GM23248 (cell line): ENCODE measurements at places on chromosomes 7 and 10. TPM values are rescaled to one million over a fixed set of nuclear protein-coding genes. Genes with fewer than 3 reads are reported as not detected.

DNA sequence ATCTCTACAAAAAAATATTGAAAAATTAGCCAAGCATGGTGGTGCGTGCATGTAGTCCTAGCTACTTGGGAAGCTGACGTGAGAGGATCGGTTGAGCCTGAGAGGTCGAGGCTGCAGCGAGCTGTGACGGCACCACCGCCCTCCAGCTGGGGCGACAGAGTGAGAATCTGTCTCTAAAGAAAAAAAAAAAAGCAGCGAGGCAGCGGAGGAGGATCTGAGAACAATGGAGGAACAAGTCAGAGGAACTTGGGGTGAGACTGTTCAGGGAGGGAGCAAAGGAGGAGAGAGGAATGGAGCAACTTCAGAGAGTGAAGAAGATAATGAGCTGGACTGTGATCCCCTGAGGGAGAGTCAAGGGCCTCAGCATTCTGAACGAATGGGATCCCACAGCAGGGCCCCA is 85.4 kb downstream of the MKX start:
- no peak for DNase-seq
- H3K4me3 ChIP-seq = no peak overlapping the region
- no peak overlapping the region for H3K27ac ChIP-seq

- DNase-seq = peak; percentile 24
- H3K27ac ChIP-seq = no peak overlapping the region
- H3K4me3 ChIP-seq = no peak overlapping the region
- H3K36me3 ChIP-seq = no peaks in the 10 kb centered on the region
- no peaks in the 10 kb centered on the region for H3K4me1 ChIP-seq
- H3K27me3 ChIP-seq = no peaks in the 10 kb centered on the region; the same call in 1 of the 2 replicates
Measured at GRCh38 chr10:36888925-36889573, 236.3 kb upstream of the ANKRD30A start.

DNA sequence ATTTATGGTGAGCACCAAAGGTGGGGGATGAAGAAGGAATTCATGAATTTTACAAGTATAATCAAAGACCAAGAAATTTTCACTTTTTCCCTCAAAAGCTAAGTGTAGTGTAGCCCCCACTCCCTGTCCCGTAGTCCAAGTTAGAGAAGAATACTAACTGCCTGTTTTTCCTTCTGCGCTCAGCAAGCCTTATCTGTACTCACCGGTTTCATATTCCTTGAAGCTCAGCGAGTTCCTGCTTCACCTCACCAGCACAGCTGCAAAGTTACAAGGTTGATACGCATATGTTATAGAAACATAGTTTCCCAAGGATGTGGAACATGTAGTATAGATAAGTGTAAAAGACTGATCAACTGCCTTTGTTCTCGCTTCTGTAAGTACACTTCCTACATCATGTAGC is 16.0 kb upstream of the ZNF33B start:
- H3K27me3 ChIP-seq = no peaks in the 10 kb centered on the region
- no peaks in the 10 kb centered on the region for H3K36me3 ChIP-seq
- DNase-seq = no peak

DNA sequence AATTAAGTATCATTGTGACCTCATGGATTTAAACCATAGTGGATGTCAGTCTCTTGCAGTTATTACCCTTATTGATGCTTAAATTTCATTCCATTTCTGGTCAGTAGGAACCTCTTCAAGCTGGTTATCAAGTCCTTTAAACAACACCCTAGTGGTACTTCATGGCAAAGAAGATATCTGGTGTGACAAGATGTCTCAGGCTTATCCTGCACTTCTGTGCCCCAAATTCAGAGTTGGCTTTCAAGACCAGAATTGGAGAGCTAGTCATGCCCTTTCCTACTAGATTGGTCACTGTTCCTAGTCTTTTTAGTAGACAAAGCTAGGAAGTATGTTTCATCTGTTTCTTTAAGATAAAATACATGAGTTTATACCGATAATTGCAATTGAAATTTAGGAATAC is 54.9 kb downstream of the KMT2E start:
- no peaks in the 10 kb centered on the region for H3K4me1 ChIP-seq
- peaks cover 69% of the 10 kb centered on the region for H3K36me3 ChIP-seq
- no peak overlapping the region for H3K27ac ChIP-seq
- H3K4me3 ChIP-seq = no peak overlapping the region
- DNase-seq = no peak
- no peaks in the 10 kb centered on the region for H3K27me3 ChIP-seq

DNA sequence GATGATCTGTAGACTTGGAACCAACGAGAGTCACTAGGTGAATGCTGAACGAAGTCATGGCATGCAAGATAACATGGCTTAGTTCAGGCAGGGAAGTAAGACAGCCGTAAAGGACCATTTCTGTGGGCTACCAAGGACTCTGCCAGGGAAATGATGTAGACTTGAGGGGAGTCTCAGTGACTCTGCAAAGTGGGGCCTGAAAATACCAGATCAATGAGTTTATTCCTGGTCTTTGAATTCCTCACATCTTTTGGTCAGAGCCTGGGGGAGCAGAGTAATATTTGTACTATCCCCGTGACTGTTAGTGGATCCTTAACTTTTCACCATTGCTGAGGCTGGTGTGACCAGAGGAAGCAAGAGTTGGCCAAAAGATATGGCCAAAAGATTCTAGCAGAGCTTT is 60.7 kb upstream of the INHBA start:
- no peak overlapping the region for H3K27ac ChIP-seq
- H3K27me3 ChIP-seq = no peaks in the 10 kb centered on the region
- peak; percentile 0 for DNase-seq
- H3K4me1 ChIP-seq = no peaks in the 10 kb centered on the region
- H3K36me3 ChIP-seq = no peaks in the 10 kb centered on the region

DNA sequence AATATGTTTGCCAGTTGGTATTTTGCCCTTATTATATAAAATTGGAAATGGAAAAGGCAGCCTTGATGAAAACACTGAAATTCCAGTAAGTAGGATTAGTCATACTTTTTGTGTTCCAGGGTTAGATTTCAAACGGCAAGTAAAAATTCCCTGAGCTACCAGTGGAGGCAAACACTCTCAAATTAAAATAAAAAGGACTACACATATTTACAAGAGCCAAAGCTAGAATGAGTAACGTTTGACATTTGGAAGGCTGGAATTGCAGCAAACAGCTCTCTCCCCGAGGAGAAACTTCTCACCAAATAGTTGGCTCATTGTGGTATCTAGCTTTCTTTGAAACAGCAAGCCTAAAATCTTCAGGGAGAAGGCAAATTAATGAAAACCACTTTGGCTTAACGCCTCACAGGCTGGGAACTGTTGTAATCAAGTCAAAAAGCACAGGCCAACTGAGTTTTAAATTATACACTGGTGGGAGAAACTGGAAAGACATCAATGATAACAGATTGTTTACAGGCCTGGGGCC is 288.4 kb downstream of the SNX13 start:
- H3K27ac ChIP-seq = peak overlapping the region; percentile 91
- peak; percentile 93 for DNase-seq
- no peaks in the 10 kb centered on the region for H3K36me3 ChIP-seq
- H3K4me3 ChIP-seq = 0 out of 2 replicates have a peak overlapping the region, but pooled peaks have one; percentile 2
- peaks cover 32% of the 10 kb centered on the region for H3K4me1 ChIP-seq

DNA sequence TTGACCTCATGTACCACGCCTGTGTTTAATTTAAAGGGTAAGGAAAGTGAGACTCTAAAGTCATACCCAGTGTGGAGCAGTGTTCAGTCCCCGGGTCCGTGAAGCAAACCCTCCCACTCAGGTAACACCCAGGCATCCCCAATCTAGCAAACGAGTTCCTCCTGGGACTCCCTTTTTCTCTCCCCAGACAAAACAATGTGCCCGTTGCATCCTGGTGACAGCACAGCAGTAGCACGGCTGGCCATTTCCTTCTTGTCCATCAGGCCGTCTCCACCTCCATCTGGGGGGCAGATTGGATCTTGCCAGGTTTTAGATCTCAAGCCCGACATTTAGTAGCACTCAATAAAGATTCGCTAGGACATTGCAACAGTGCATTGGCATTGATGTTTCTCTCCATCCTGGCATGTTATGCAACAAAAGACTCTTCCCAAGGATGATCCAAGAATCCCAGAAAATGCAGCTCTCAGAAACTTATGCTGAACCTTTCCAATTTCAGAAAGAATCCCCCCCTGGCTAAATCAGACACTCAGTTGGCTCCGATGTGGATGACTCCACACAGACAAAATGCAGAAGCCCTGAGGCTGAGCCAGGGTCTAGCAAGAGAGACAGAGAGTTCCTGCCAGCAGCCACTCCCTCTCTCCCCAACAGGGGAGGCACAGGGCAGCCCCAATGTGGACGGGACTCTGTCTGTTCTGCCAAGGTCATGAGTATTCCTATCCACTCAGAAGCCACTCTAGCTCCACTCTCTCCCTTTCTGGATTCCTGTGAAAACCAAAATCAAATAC is 274.5 kb upstream of the MGMT start:
- peak overlapping the region; percentile 39; the same call in 1 of the 2 replicates for H3K4me3 ChIP-seq
- no peaks in the 10 kb centered on the region for H3K27me3 ChIP-seq
- no peaks in the 10 kb centered on the region for H3K36me3 ChIP-seq
- DNase-seq = peak; percentile 30
- H3K4me1 ChIP-seq = no peaks in the 10 kb centered on the region

DNA sequence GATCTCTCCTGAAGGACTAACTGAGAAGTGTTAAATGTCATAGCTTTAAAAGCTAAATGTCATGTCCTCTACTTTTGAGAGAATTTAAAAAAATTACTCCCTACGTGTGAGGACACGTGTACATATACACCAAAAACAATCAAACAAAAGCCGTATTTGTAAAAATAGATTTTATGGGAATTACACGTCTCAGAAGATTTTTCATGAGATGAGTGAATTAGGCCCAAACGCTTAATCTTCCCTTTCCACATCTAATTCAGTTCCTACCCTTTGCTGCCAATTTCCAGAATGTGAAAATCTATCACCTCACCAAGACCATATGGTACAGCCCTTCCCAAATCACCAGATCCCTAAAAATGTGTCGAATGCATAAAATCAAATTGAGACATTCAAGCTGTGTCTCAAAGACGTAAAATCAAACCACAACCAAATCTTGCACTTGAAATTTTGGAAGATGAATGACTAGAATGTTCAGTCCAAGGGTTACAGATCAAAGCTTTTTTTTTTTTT is 1.0 kb upstream of the CTTNBP2 start:
- H3K4me3 ChIP-seq = no peak overlapping the region
- H3K27me3 ChIP-seq = peaks cover 61% of the 10 kb centered on the region
- H3K27ac ChIP-seq = no peak overlapping the region
- no peaks in the 10 kb centered on the region for H3K36me3 ChIP-seq
- no peak for DNase-seq

DNA sequence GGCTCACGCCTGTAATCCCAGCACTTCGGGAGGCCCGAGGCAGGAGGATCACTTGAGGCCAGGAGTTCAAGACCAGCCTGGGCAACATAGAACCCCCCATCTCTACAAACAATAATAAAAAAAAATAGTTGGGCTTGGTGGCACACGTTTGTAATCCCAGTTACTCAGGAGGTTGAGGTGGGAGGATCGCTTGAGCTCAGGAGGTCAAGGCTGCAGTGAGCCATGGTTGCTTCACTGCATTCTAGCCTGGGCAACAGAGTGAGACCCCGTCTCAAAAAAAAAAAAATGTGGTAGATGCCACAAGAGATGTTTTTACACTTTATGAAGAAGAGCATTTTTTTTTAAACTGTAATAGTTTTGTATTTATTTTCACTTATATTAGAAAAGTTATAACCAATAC is 12.8 kb downstream of the NYAP1 start:
- no peaks in the 10 kb centered on the region for H3K36me3 ChIP-seq
- H3K4me3 ChIP-seq = no peak overlapping the region
- H3K27ac ChIP-seq = no peak overlapping the region

GRCh38 chr10:14564268-14564744 is 210.4 kb downstream of the FAM107B start:
- H3K4me3 ChIP-seq = no peak overlapping the region
- H3K27ac ChIP-seq = no peak overlapping the region
- DNase-seq = no peak
- H3K27me3 ChIP-seq = no peaks in the 10 kb centered on the region

GRCh38 chr7:27133409-27134231 is 3.1 kb upstream of the HOXA4 start:
- peak overlapping the region; percentile 82 for H3K27ac ChIP-seq
- H3K4me3 ChIP-seq = 0 out of 2 replicates have a peak overlapping the region, but pooled peaks have one; percentile 10
- peaks cover 7% of the 10 kb centered on the region for H3K36me3 ChIP-seq
- H3K27me3 ChIP-seq = no peaks in the 10 kb centered on the region

- peaks cover 21% of the 10 kb centered on the region for H3K4me1 ChIP-seq
- H3K27me3 ChIP-seq = no peaks in the 10 kb centered on the region
- peak; percentile 70 for DNase-seq
- no peak overlapping the region for H3K27ac ChIP-seq
- H3K4me3 ChIP-seq = no peak overlapping the region
- no peaks in the 10 kb centered on the region for H3K36me3 ChIP-seq
Measured at GRCh38 chr10:30788307-30788706, 158.8 kb upstream of the LYZL2 start.

DNA sequence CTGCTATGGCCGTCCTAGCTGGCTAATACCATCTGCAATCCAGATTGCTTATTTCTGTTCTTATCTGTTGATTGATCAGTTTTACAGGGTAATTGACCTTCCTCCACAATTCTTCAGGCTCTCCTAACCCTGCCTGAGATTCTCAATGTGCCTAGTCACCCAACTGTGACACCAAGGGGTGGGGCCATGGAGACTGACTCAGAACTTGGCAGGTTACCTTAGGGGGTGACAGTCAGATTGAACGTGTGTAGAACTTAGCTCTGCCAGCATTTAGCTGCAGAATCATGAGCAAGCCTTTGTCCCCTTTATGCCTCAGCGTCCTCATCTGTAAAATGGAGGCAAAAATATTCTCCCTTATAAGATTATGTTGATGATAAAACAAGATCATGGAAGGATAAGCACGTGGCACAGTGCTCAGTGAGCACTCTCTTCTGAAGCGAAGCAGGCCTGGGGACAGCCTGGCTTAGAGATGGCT is 19.1 kb upstream of the LEP start:
- peaks cover 35% of the 10 kb centered on the region for H3K4me1 ChIP-seq
- H3K36me3 ChIP-seq = no peaks in the 10 kb centered on the region
- H3K27ac ChIP-seq = peak overlapping the region; percentile 64
- no peak overlapping the region for H3K4me3 ChIP-seq
- H3K27me3 ChIP-seq = no peaks in the 10 kb centered on the region

GRCh38 chr7:101241443-101242349 is 3.2 kb downstream of the FIS1 start:
- no peak for DNase-seq
- no peaks in the 10 kb centered on the region for H3K27me3 ChIP-seq
- H3K4me3 ChIP-seq = no peak overlapping the region
- peaks cover 20% of the 10 kb centered on the region for H3K4me1 ChIP-seq
- no peak overlapping the region for H3K27ac ChIP-seq

Gene MRLN
- not detected in 2 replicates for total RNA-seq

Gene COL13A1
- total RNA-seq = 17.2 and 17.3 TPM in 2 replicates

Gene KCNH2
- total RNA-seq = not detected in 2 replicates
